ENCODE measurements at places on chromosomes 6 and 20.

- no peak for DNase-seq
Measured at GRCh38 chr6:10300071-10300470, 114.8 kb downstream of the TFAP2A start.

DNA sequence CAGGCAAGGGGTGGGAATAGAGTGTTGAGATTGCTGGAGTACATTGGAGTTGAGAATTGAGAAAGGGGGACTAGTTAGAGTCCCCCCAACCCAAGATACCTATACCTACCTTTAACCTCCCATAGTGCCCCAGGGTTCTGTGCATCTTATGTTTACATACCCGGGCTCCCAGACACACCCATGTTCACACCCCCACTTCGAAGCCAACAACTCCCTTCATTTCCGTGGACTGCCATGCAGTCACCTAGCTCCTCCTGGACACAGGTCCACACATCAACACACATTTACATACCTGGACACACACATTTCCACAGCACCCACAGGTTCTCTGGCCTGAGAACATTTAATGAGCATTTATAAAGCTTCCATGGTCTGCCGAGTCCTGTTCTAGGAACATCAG, 5.1 kb downstream of the TMEM63B start:
- no peak for DNase-seq

DNA sequence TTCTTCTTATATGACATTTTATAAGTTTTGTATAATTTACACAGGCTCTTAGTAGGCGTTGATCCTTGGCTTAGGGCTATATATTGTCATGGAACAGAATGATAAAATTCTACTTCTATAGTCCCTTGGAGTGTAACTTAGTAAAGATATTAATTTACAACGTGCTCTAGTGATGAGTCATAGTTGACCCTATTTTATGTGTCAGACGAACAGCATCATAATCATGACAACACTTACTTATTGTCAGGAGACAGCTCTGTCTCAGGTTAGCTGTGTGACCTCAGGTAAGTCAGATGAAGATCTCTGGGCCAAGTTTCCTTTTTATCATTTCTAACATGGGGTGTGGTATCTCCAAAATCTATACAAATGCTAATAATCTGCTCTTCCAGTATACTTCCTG, 473.5 kb downstream of the UTRN start:
- DNase-seq: no peak

DNA sequence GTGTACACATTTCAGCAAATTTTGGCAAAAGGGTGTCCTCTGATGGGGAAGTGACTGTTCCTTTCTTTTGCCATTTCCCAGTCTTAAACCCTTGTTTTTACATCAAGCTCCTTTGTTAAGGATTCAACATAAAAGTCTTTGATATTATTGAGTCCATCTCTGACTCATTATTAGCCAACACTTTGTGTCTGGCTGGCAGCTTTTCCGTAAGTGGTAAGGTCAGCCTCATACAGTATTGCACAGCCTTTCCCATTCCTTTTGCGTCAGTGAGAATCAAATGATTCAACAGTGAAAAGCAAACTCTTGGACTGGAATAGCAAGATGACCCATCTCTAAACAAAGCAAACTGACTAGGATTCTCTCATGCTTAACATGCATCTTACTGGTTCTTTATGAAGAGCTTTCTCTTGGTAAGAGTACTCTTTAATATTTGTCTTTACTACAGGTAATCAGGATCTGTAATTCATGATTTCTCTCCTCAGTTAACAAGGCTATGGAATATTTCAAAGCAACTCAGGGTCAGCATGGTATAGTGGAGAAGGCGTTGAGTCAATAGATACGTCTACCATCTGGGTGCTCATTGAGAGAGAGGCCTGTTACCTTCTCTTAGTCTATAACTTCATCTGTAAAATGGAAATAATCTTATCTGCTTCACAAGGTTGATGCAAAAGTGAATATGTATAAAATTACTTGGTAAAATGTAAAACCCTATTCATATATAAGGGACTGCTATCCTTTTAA, 183.6 kb downstream of the PRL start:
- DNase-seq: no peak

DNA sequence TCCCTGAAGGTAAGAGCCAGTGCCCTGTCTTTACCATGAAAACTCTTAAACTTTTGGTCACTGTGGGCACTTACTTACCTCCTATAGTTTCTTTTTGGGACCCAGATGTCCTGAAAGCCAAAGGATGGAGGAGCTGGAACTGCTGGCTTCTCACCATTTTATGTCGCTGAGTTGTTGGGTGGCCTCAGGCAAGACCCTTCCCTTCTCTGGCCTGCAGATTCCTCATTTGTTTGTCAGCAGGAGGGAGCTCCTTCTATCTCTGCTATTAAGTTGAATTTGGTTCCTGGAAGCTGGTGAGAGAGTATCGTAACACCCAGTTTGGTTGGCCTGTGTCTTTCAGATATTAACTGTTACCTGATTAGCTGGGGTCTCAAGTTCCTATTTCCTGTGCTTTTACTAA, 68.2 kb upstream of the MYL9 start:
- no peak for DNase-seq

- DNase-seq: no peak
Measured at GRCh38 chr6:8958894-8959511, 523.7 kb upstream of the SLC35B3 start.

DNA sequence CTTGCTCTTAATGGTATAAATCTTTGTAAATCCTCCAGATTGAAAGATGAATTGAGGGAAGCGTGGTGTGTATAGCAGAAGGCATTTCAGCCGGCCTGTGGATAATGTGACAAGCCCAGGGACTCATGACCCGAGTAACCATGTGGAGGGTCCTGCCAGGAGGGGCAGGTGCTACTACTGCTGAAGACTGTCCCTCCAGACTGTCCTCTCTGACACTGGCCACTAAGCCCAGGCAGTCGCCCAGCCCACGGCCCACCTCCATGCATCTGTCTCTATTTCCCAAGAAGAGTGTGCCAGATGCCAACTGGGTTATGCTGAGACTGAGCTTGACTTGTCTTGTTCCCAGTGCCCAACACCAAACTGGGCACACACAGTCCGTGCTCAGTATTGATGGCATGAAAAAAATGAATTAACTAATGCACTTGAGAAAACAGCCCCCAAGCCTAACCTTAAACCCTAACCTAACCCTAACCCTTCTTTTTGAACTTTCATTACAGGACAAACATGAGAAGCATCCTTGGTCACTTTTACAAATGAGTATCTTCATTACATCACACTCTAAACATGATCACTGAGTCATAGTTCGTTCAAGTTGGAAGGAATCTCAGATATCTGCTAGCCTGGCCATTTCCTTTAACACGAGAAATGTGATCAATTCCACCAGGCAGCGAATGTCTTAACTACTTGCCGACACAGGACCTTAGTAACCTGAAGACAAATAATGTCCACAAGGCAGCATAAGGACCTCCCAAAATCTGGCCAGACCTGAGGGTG, 182.2 kb upstream of the RREB1 start:
- DNase-seq: no peak

GRCh38 chr6:6766230-6766905, 177.8 kb downstream of the LY86 start:
- DNase-seq: no peak

DNA sequence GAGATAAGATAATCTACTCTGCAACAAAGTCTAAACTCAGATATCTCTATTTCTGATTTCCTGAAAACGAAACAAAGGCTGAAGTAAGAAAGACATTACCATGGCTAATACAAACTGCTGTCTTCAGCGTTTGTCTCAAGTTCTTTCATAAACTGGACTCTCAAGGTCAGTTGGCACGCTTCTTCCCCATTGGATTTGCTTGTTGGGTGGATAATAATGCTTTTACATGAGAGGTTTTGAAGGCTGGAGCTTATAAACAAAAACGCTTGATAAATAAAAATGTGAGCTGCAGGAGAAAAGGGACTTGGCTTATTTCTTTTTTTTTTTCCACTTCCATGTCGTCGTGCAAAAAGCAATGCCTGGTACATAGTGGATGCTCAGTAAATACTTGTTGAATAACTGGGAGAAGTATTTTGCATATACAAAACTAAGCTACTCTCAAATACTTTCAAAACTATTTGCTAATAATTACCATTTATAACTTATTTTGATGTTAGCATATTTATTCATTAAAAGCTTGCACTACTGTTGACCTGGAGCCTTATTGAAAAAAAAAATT, 65.7 kb upstream of the EEF1A1 start:
- no peak for DNase-seq

DNA sequence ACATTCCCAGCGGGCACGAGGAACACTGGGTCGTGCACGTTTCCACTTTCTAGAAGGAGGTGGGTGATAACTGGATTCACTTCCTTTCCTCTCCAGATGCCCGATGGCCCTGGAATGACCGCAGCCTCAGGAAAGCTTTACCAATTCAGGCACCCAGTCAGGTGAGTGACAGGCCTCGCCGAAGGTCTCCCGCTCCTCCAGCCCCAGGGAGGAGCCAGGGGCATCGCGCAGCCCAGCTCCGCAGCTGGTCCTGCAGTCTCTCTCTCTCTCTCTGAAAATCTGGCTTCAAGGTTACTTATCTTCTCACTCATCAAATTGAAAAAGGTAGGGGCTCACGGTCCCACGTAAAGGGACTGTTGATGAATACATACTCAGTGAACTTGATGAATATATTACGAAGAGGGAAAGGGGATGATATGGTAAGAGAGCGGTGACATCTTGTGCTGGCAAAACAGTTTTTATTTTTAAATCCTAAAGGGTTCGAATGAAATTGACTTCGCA, 891 bp downstream of the RIPPLY2 start:
- no peak for DNase-seq

DNA sequence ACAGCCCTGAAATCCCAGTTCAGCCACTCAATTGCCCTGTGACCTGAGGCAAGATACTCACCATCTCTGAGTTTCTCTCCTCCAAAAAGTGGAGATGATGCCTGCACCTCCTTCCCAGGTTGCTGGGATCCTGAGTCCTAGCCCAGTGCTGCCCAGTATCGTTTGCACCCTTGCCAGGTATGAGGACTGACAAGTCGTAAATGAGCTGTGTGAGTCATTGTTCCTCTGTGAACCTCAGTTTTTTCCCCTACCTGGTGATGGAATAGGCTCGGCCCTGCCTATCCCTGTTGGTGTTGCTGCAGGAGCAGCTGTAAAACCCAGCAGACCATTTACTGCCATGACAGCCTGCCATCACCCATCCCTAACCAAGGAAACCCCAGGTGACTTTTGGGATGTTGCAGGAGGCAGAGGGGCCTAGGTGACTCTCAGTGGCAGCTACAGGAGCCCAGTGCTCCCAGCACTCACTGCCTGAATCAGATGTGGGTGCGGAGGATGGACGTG, 229.3 kb downstream of the SYNDIG1 start:
- no peak for DNase-seq

Data from cortex of kidney (tissue), 1 donor.